ENCODE measurements at places on chromosomes 16 and 17.

GRCh38 chr17:50872710-50873424, 6.7 kb upstream of the TOB1 start:
- DNase-seq, result peak; percentile 70

DNA sequence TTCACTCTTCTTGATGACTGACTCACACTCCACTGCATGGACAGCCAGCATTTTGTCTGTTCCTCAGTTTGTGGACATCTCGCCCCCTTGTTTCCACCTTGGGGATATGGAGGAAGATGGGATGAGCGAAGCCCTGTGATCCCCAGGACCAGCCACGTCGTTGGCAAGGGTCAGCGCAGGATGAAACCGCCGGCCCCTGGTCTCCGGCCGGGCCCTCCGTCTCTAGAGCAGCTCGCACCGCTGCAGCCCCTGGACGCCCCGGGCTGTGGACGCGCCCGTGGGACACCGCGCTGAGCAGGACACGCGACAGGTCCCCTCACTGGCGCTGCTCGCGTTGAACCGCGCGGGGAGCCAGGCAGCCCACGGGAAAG, 604 bp upstream of the ZC3H18 start:
- no peak for DNase-seq

- DNase-seq, result no peak
Measured at GRCh38 chr17:27832831-27833230, 32.5 kb upstream of the NOS2 start.

- DNase-seq, result no peak
Measured at GRCh38 chr17:6639586-6640535, 650 bp downstream of the KIAA0753 start.

GRCh38 chr17:15970500-15970899, 25.6 kb downstream of the ADORA2B start:
- DNase-seq, result no peak

- DNase-seq, result no peak
Measured at GRCh38 chr17:58666858-58667267, 25.0 kb downstream of the TEX14 start.

DNA sequence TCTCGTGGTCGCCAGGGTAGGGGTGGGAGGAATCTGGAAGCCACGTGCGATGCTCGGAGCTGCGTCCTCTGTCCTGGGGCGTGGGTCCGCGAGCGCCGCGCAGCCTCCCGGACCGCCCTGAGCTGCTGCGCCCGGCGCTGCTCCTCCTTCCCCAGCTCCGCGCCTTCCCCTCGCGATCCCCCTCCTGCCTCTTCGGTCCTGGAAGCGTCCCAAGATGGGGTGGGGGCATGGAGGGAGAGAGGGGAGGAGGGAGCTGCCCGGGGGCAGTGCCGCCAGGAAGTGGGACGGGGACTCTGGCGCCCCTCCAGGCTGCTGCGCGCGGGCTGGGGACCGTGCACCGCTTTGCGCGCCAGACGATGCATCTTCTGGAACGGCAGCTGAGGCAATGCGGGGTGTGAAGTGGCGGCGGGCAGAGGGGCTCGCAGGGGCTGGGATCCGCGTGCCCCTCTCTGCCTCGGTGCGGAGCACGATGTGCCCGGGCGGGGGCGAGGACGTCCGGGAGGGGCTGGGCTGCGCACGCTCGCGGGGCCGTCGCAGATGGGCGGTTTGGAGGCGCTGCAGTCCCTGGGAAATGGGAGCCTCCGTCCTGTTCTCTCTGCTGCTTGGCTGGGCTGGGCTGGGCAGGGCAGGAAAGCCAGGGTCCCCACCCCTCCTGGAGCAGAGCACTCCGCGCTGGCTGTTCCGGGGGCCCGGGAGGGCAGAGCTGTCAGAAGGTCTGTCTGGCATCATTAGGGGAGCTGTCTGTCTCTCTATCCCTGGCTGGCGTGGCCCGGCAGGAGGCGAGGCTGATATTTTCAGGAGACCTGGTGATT, 388.0 kb downstream of the SEC14L1 start:
- no peak for DNase-seq

GRCh38 chr17:21152731-21153130, 26.0 kb downstream of the DHRS7B start:
- peak; percentile 70 for DNase-seq

- DNase-seq, result no peak
Measured at GRCh38 chr17:39852239-39852638, 11.9 kb downstream of the IKZF3 start.
